ENCODE measurements at places on chromosomes 1 and 21.

- no peak for DNase-seq
These were observed 47.2 kb downstream of the CAPN9 start for GRCh38 chr1:230794431-230794830.

DNA sequence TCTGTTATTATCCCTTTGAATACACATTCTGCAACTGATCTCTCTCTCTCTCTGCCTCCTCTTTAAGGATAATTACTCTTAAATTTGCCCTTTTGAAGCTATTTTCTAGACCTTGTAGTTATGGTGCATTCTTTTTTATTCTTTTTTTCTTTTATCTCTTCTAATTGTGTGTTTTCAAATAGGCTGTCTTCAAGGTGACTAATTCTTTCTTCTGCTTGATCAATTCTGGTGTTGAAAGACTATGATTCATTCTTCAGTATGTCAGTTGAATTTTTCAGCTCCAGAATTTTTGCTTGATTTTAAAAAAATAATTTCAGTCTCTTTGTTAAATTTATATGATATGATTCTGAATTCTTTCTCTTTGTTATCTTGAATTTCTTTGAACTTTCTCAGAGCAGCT, 95.6 kb upstream of the GPR52 start:
- no peak for DNase-seq

GRCh38 chr1:224289396-224289795, 40.6 kb downstream of the NVL start:
- no peak for DNase-seq

GRCh38 chr1:149963358-149963757, 26.7 kb upstream of the MTMR11 start:
- no peak for DNase-seq

- no peak for DNase-seq
These were observed 296 bp upstream of the RNPEP start for GRCh38 chr1:201982082-201982622.

DNA sequence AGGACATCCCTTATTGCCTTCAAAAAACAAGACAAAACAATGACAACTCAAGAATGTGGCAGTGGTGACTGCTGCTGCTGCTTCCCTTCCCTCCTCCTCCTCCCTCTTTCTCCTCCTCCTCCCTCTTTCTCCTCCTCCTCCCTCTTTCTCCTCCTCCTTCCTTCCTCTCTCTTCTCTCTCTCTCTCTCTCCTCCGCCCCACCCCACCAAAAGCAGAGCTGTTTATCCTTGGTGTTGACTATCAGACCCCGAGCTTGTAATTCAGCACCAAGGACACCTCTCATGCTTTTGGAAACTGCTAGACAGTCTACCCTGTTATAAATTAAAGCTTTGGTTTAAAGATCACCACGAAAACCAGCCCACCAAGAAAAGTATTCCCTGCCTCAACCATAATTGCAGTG, 72.4 kb upstream of the IFNAR2 start:
- DNase-seq, result no peak

DNA sequence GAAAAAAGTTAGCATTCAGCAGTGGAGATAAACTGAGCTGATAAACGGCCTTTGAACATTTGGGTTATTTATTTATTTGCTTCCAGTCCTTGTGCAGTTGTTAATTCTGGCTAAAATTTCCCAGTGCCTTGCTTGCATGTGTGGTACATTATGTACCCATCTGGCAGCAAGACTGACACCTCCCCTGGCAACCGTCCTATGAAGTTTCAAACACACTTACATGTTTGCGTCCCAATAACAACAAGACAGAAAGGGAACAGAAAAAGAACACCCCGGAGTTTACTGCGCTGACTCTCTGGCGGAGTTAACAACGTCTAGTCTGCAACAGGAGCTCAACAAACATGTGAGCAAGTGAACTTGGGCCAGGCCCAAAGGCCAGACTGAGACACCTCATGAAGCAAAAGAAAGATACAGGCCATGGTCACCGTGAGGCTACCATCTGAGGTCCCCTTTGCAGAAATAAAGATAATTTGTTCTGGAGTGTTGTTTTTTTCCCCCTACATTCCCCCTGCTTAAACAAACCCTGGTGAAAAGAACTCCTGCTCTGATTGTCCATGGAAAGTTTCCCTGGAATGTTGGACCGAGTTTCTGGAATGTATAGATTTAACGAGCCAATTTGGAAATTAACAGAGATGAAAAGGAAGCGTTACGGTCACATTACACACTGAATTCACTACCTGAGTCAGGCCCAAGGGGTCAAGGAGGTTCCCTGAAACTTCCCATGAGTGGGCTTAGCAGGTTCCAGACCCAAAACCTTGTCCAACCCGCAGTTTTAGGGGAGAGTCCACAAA, 33.4 kb downstream of the TRABD2B start:
- DNase-seq, result no peak

GRCh38 chr1:11684070-11684469, 3.1 kb upstream of the MAD2L2 start:
- no peak for DNase-seq

DNA sequence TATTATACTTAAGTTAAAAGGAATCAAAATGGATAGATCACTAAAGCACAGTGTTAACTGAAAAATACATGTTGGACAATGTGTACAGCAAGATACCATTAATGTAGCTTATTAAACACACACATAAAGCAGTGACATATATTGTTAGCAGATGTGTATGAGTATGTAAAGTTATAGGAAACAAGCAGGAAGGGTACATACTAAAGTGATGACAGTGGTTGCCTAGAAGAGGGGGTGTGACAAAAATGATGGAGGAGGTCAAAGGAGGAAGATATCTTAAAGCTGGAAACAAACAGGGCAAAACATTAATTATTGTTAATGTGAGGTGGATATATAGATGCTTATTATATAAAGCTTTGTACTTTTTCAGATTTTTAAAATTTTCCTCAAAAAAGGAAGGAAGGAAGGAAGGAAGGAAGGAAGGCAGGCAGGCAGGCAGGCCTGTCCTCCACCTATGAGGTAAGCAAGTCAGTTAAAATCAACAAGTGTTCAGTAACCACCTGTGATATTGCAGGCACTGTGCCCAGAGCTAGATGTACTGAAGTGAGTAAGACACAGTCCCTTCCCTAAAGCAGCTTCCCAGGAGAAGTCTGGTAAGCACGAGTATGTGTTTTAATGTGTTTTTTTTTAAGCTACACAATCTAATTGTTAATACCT, 252.9 kb upstream of the NR5A2 start:
- no peak for DNase-seq

GRCh38 chr1:10057343-10057742, 24.6 kb downstream of the UBE4B start:
- DNase-seq, result no peak

DNA sequence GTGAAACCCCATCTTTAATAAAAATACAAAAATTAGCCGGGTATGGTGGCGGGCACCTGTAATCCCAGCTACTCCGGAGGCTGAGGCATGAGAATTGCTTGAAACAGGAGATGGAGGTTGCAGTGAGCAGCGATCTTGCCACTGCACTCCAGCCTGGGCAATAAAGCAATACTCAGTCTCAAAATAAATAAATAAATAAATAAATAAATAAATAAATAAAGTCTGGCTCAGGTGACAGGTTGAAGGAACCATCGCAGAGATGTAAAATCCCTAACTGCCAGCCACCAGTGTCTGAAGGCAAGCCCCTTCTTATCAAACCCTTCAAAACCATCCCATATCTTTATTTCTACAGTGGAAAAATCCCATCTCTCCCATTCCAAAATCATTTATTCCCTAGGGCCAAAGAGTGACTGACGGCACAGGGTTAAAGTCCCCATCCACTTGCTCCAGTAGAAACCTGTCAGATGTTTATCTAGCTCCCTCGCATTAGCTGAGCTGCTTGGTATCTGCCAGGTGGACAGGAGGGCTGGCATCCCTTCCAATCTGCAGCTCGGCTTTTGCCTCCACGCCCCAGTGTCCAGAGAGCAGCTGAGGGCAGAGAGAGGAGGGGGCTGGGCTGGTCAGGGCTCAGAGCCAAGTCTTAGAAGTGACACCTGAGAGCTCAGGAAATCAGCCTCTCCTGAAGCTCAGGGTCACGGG, 5.0 kb downstream of the CSRP1 start:
- DNase-seq, result no peak

GRCh38 chr1:235873045-235873444, 6.3 kb upstream of the LYST start:
- DNase-seq, result no peak

- no peak for DNase-seq
These were observed 66.8 kb upstream of the DISP3 start for GRCh38 chr1:11412141-11412540.

DNA sequence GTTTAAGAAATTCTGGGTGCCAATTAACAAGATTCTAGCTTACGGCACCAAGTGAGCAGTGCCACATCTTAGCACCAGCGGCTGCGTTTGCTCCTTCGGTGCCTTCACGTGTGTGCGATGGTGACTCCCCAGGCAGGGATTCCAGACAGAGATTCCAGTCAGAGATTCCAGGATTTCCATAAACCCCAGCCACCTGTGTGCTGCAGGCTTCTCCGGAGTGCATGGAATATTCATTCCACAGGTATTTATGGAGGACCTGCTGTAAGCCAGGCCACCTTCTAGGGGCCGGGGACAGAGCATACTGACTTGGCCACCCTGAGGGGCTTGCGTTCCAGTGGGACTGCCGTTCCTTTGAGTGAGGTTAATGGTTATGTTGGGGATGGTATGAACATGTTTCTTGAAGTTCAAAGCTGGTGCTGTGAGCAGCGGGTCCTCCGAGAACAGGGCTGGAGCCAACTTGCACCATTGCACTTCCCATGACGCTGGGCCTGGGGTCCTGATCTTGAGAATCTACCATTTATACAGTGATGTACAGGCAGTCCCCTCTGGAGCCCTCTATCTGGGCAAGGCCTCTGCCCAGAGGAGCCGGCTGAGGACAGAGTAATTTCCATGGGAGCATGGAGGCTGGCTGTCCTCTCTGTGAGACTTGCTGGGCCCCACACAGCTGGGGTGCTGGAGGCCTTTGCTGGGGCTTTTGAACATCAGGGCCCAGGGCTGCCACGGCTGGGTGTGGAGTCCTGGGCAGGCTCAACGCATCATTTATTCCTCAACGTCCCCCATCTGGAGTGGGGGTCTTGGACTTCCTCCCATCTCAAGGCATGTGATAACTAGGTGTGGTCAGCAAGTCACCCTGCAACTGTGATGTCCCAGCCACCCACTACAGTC, 58.8 kb upstream of the AJAP1 start:
- DNase-seq, result no peak

All from GDM1 (cell line).